A549 treated with CORT108297 at 1 μM for 4 hours (cell line): ENCODE measurements at places on chromosomes 1 and 21. TPM values are rescaled to one million over a fixed set of nuclear protein-coding genes. Genes with fewer than 3 reads are reported as not detected.

SLC5A3 gene
- 2.8 to 3.9 TPM (median 3.8 TPM) in 5 replicates for total RNA-seq

RRAGC gene
- total RNA-seq: 25.2 to 30.9 TPM (median 27.0 TPM) in 5 replicates

RGS8 gene
- total RNA-seq: not detected in 5 replicates

NLRP3 gene
- not detected in 5 replicates for total RNA-seq

MRAP gene
- not detected in 5 replicates for total RNA-seq

CAMK1G gene
- 0.14 to 0.37 TPM (median 0.30 TPM) in 5 replicates for total RNA-seq

NPHP4 gene
- total RNA-seq: 3.0 to 5.9 TPM (median 5.4 TPM) in 5 replicates

DNM3 gene
- total RNA-seq: 0.44 to 1.1 TPM (median 0.75 TPM) in 5 replicates

RYR2 gene
- 0.01 to 0.09 TPM (median 0.02 TPM) in 5 replicates for total RNA-seq

ERG gene
- not detected in 5 replicates for total RNA-seq

GPR52 gene
- not detected in 5 replicates for total RNA-seq

RSPH1 gene
- total RNA-seq: 0.59 to 0.88 TPM (median 0.69 TPM) in 5 replicates

SPATA46 gene
- total RNA-seq: not detected in 5 replicates

KANK4 gene
- total RNA-seq: 0.24 to 0.65 TPM (median 0.36 TPM) in 5 replicates
